ENCODE measurements at places on chromosomes 5 and 9.

DNA sequence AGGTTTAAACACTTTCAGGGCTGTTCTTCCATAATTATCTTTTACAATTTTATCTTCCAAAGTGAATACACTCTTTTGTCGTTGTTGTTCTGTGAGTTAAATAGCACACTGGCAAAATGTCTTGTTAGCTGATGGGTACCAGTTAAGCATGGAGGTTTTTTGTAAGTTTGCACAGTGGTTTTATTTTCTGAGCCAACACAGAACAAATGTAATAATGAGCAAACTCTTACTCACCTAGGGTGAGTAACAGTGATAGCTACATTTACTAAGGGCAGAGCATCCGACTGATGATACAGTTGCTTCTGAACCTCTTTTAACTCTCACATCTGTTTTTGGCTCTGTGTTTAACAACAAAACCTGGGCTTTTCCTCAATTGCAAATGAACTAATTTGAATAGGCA, 103.2 kb downstream of the CTNND2 start:
- H3K27me3 ChIP-seq = no peaks in the 10 kb centered on the region
- no peak overlapping the region for H3K27ac ChIP-seq
- no peaks in the 10 kb centered on the region for H3K36me3 ChIP-seq
- no peaks in the 10 kb centered on the region for H3K4me1 ChIP-seq
- DNase-seq = no peak
- no peak overlapping the region for H3K4me3 ChIP-seq

DNA sequence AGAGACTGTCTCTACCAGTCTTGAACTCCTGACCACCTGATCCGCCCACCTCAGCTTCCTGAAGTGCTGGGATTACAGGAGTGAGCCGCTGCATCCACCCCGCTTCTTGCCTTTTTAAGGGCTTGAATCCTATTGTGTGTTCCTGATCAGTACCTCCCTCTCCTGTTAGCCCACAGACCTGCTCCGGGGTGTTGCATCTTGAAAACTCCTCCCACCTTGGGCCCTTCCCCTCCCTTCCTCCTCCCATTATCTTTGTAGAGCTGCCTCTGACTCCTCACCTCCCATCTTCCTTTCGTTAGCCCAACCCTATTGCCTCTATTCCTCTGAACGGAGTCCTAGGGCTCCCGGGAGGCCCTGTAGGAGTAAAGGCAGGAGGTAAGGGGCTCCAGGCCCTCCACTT, 48.5 kb upstream of the NEK6 start:
- no peaks in the 10 kb centered on the region for H3K27me3 ChIP-seq
- H3K4me1 ChIP-seq = no peaks in the 10 kb centered on the region
- H3K4me3 ChIP-seq = no peak overlapping the region

GRCh38 chr5:136781464-136781863, 416.1 kb upstream of the TRPC7 start:
- H3K4me1 ChIP-seq = no peaks in the 10 kb centered on the region
- no peak overlapping the region for H3K27ac ChIP-seq
- H3K36me3 ChIP-seq = no peaks in the 10 kb centered on the region

DNA sequence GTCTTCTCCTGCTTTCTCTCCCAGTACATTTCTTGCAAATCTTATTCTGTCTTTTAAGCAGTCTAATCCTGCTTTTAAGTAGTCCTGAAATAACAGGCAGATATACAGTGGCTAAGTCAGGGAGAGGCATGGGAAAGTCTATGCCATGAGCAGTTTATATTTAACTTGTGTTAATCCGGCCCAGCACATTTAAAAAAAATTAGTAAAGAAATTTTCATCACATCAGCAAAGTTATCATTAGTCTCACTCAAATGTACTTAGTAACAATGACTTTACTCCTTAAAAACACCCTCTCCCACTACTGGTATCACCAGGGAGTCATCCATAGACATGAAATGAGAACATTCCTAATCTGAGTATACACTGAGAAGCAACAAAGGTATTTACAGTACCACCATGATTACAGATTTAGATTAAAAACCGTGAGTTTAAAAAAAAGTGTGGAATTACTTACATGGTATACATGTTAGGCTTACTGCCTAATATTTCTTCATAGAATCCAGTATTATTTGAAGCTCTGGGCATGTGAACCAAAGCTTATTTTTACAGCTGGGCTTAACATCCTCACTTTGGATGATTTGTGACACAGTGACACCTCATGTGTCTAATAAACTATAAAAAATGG, 75.9 kb upstream of the DAB2 start:
- no peaks in the 10 kb centered on the region for H3K4me1 ChIP-seq
- H3K4me3 ChIP-seq = no peak overlapping the region
- DNase-seq = no peak
- H3K36me3 ChIP-seq = no peaks in the 10 kb centered on the region

GRCh38 chr5:7615566-7616061, 219.7 kb downstream of the ADCY2 start:
- no peak for DNase-seq
- H3K27me3 ChIP-seq = no peaks in the 10 kb centered on the region
- no peak overlapping the region for H3K27ac ChIP-seq
- no peaks in the 10 kb centered on the region for H3K4me1 ChIP-seq
- H3K4me3 ChIP-seq = no peak overlapping the region

- no peak overlapping the region for H3K27ac ChIP-seq
- H3K36me3 ChIP-seq = no peaks in the 10 kb centered on the region
- no peaks in the 10 kb centered on the region for H3K27me3 ChIP-seq
- DNase-seq = no peak
Observed at GRCh38 chr9:120390637-120391190, 189.3 kb downstream of the CDK5RAP2 start.

DNA sequence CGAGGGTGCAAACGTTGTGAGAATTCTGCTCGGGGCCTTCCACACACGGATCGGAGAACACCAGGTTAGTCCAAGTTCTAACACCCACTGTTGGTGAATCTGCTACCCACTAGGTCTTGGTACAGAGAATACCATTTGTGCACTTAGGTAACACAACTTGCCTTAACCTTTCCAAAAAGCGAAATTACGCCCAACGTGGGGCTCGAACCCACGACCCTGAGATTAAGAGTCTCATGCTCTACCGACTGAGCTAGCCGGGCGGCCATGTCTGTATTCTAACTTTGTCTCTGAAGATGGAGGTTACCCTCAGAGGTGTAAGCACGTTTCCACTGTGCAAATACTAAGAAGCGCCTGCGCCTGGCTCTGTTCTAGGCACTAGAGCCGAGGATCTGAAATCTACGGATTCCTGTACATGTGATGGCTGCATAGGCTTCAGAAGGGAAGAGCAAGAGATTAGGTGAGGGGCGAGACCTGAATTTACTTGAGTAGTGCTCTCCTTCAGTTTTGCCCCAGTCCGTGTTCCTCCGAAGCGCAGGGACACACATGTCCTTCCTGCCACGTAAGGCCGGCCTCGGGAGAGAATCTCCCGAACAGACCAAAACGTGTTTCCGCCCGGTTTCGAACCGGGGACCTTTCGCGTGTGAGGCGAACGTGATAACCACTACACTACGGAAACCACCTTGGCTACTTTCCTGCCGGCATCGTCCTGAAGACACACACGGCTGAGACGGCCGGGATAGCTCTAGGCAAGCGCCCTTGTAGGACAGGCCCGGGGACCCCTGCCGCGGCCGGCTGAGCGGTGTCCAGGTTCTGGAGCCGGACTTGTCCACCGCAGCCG, 1.1 kb upstream of the TRIM41 start:
- peaks cover 4% of the 10 kb centered on the region for H3K36me3 ChIP-seq
- peak; percentile 91 for DNase-seq
- H3K4me3 ChIP-seq = peak overlapping the region; percentile 77
- H3K4me1 ChIP-seq = peaks cover 26% of the 10 kb centered on the region
- peak overlapping the region; percentile 90 for H3K27ac ChIP-seq

DNA sequence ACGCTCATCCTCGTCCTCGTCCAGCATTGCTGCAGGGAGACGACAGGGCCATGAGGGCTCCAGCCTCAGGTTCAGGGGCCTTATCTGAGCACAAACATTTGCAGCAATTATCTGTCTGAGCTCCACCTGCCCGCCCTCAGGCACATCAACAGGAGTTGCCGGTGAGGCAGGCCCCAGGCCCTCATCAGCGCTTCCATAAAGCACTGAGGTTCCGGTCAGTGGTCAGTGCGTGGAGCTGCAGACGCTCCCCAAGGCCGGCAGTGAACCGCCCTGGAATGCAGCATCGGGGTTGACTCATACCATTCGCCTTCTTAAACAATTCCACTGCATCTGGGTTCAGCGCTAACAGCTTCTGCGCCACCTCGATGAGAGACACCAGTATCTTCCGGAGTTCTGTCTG, 15.2 kb downstream of the UBAC1 start:
- no peaks in the 10 kb centered on the region for H3K27me3 ChIP-seq
- peaks cover 3% of the 10 kb centered on the region for H3K36me3 ChIP-seq
- no peak for DNase-seq
- peaks cover 74% of the 10 kb centered on the region for H3K4me1 ChIP-seq

- no peak overlapping the region for H3K4me3 ChIP-seq
- H3K36me3 ChIP-seq = no peaks in the 10 kb centered on the region
- H3K27ac ChIP-seq = no peak overlapping the region
Observed at GRCh38 chr9:77673941-77674791, 26.0 kb upstream of the GNA14 start.

- no peak overlapping the region for H3K4me3 ChIP-seq
- no peaks in the 10 kb centered on the region for H3K4me1 ChIP-seq
- H3K27me3 ChIP-seq = no peaks in the 10 kb centered on the region
- peak; percentile 20 for DNase-seq
Observed at GRCh38 chr9:96344458-96345180, 38.9 kb downstream of the SLC35D2 start.

DNA sequence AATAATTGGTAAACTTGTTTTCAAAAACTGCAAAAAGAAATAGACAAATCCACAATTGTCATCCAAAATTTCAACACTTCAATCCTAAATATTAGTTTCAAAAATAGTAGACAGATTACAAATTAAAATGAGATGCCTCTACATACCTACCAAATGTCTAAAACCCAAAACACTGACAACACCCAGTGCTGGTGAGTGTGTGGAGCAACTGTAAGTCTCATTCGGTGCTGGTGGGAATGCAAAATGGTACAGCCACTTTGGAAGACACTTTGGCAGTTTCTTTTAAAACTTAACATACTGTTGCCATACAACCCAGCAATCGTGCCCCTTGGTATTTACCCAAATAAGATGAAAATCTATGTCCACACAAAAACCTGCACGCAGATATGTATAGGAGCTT, 6.7 kb downstream of the ECM2 start:
- no peak overlapping the region for H3K4me3 ChIP-seq
- no peaks in the 10 kb centered on the region for H3K4me1 ChIP-seq
- no peaks in the 10 kb centered on the region for H3K36me3 ChIP-seq
- no peak overlapping the region for H3K27ac ChIP-seq
- H3K27me3 ChIP-seq = no peaks in the 10 kb centered on the region

GRCh38 chr9:127370147-127370579, 26.8 kb upstream of the SLC2A8 start:
- no peaks in the 10 kb centered on the region for H3K27me3 ChIP-seq
- H3K36me3 ChIP-seq = no peaks in the 10 kb centered on the region
- H3K4me3 ChIP-seq = no peak overlapping the region
- H3K27ac ChIP-seq = no peak overlapping the region
- H3K4me1 ChIP-seq = no peaks in the 10 kb centered on the region

- H3K4me3 ChIP-seq = no peak overlapping the region
- H3K36me3 ChIP-seq = no peaks in the 10 kb centered on the region
- DNase-seq = no peak
- H3K4me1 ChIP-seq = no peaks in the 10 kb centered on the region
- no peaks in the 10 kb centered on the region for H3K27me3 ChIP-seq
Observed at GRCh38 chr5:166401391-166401790, 1890.1 kb upstream of the WWC1 start.

DNA sequence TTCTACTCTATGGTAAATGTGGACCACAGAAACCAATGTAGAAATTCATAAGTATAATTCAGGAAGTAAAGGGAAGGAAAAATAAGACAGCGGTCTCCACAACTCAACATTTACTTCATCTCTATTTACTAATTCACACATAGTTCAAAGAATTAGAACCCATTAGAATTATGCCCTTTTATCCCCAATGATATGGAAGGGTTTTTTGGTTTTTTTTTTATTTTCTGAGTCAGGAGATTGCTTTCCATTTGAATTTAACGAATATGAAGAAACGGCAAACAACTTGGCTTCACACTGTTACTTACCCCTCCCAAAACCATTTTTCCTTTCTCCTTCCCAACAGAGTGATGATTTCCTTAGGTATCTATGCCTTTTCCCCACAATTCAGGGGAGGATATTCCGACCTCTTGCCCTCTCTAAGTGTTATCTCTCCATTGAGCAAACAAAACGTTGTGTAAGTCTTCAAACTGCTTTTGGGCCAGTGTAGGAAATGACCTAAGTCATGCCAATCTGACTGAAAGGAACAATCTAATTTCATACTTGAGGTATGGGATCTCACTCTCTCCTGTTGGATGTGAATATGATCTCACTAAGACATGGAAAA, 72.0 kb downstream of the CETN3 start:
- DNase-seq = no peak
- no peaks in the 10 kb centered on the region for H3K4me1 ChIP-seq
- H3K27me3 ChIP-seq = no peaks in the 10 kb centered on the region

DNA sequence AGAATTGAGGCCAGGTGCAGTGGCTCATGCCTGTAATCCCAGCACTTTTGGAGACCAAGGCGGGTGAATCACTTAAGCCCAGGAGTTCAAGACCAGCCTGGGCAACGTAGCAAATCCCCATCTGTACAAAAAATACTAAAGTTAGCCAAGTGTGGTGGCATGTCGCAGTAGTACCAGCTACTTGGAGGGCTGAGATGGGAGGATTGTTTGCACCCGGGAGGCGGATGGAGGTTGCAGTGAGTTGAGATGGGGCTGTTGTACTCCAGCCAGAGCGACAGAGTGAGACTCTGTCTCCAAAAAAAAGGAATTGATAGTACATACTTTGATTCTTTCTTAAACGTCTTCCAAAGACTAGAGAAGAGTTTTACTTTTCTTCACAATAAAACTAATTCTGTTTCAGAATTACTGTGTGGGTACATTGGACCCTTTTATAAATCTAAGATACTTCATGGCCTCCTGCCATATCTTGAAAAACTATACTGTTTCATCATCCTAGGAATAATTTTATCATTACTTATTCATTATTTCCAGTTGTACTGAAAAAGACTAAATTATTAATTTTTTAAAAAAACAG, 132.0 kb upstream of the GRHPR start:
- peaks cover 6% of the 10 kb centered on the region for H3K4me1 ChIP-seq
- no peak overlapping the region for H3K4me3 ChIP-seq
- H3K27me3 ChIP-seq = no peaks in the 10 kb centered on the region
- no peak overlapping the region for H3K27ac ChIP-seq
- no peak for DNase-seq
- H3K36me3 ChIP-seq = no peaks in the 10 kb centered on the region

DNA sequence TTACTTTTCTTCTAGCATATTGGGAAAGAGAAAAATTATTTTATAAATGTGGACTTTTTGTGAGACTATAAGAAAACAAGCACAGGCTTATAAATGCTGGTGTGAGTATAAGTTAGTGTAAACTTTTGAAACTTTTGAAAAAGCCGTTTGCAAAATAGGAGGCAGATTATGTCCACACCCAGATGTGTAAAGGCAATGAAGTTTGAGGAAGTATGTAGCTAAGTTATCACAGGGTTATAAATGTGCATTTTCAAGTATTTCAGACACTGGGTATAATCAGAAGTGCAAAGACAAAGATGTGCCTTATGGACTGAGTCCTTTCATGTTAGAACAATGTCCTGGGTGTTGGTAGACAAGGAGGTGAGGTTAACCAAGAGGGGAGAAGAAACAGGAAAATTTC, 85.5 kb downstream of the ANXA1 start:
- H3K27ac ChIP-seq = no peak overlapping the region
- H3K4me3 ChIP-seq = no peak overlapping the region
- DNase-seq = no peak
- H3K27me3 ChIP-seq = no peaks in the 10 kb centered on the region
- no peaks in the 10 kb centered on the region for H3K4me1 ChIP-seq

GRCh38 chr9:111051400-111051799, 13.1 kb upstream of the LPAR1 start:
- DNase-seq = no peak
- no peaks in the 10 kb centered on the region for H3K36me3 ChIP-seq
- no peaks in the 10 kb centered on the region for H3K27me3 ChIP-seq
- no peak overlapping the region for H3K4me3 ChIP-seq
